ENCODE measurements at places on chromosomes 11 and 22.

GRCh38 chr11:122756417-122756816 lies 81.9 kb upstream of the CRTAM start:
- DNase-seq, result peak; percentile 56

- DNase-seq, result no peak
Measured at GRCh38 chr22:19110064-19110458, 12.2 kb downstream of the DGCR2 start.

DNA sequence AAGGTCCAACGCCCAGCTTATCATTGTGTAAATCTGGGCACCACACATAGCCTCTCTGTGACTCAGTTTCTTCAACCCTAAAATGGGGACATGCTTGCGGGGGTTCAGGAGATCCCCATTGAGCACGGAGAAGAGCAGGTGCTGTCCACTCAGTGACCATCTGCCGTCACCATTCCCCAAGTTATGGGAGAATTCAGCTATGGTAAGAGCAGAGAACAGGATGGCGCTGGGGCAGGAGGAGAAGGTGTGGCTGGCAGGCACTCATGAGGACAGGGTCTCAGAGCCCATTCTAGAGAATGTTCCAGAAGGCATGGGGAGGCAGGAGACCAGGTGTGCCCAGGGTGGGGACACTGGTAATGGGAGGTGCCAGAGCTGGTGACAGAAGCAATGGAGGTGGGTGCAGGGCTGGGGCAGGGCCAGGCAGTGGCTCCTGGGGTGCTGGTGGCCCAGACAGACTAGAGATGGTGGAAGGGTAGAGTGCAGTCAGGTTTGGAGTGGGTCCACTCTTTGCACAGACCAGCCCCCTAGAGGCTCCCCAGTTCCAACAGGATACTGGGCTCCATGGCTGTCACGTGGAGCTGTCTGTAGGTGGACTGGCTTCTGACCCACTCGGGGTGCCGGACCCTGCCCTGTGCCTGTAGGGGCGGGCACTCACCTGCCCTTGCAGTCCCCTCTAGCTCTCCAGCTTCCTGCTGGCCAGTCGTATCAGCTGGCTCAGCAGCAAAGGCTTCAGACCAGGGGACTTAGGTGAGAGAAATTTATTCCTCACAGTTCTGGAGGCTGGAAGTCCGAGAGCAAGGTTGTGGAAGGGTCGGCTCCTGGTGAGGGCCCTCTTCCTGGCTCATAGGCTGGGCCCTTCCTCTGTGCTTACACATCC lies 84.7 kb downstream of the CDKN1C start:
- no peak for DNase-seq

GRCh38 chr11:58787903-58788302 lies 56.2 kb upstream of the GLYAT start:
- DNase-seq, result no peak

DNA sequence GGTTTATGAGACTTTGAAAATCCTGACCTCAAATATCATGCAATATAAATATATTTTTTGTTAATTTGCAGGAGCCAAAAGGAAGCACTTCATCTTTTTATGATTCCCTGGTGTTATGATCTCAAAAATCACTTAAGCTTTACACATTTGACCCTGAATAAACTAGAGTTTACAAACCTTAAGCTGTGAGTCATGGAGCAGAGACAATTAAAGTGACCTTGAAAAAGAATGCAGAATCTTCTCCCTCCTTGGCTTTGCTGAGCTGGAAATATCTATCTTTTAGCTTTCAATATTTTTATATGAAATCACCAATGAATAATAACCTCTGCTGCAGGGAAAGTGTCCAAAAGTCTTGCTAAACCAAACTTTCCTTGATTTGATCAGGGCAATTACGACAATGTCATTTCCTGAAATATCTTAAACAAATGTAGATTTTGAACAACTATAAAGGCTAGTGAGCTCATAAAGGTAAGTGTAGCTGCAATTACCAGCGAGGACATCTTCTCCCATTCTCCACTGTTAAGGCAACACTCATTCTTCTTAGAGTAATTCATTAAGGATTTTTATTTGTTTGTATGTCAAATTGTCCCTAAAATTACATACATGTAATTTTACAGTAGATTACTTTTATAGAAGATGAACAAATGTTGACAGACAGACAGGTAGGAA lies 747.0 kb upstream of the LUZP2 start:
- no peak for DNase-seq

DNA sequence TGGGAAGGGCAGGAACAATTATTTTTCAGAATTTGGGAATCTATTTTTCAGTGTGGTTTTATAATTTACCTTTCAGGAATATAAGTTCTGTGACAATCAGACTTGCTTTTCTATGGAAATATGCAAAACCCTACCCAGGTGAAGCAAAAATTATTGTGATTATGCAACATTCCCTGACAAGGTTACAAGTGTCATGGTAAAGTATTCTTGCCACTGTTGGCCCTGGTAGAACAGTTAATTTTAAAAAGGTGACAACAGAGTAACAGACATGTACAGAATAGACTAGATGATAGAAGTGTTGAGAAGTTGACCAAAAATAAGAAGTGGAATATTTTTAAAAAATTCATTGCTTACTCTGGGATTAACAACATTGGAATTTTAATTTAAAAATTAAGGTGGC lies 29.2 kb downstream of the TRAF6 start:
- DNase-seq, result no peak

GRCh38 chr11:1559111-1559951 lies 12.7 kb downstream of the DUSP8 start:
- no peak for DNase-seq

DNA sequence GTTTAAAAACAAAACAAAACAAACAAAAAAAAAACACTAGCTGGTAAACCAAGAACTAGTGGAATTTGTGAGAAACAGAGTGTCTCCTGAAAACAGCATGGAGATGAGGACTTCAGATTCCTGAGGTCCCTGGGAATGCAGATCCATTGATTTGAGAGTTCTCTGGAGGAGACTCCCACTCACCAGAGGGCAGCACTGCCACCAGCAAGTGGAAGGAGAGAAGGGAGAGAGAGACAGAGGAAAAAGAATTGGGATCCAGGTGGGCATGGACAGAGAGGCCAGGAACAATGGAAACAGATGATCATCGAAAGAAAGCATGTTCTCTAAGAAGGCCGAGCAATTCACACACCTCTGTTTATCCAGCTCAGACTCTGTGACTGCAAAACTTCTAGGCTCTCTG lies 31.8 kb downstream of the ETS1 start:
- DNase-seq, result no peak

- no peak for DNase-seq
Measured at GRCh38 chr11:113160808-113161124, 153.6 kb upstream of the TTC12 start.

GRCh38 chr11:119185981-119186634 lies 833 bp downstream of the NHERF4 start:
- DNase-seq, result no peak

DNA sequence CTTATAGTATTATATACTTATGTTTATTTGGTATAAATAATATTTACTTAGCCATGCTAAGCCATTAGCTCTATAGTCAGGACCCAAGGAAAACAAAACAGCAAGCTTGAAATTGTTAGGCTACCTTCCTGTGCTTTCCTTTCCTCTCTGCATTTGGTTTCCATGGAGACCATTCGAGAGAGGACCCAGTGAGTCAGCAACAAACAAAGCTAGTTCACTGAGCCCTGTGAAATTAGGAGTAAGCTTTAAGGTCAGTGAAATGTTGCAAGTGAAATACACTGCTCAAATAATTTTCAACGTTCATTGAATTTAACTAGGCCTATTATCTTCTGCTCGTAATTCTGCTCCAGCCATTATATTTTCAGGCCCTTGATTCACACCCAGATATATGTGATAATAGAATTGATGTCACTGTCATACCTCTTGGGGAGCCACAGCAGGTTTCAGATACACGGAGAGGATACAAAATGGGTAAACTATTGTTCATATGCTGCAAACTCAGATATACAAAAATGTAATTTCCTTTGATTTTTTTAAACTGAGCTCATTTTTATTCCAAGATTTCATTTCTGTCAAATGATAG lies 9.1 kb upstream of the OR10D3 start:
- DNase-seq, result no peak

DNA sequence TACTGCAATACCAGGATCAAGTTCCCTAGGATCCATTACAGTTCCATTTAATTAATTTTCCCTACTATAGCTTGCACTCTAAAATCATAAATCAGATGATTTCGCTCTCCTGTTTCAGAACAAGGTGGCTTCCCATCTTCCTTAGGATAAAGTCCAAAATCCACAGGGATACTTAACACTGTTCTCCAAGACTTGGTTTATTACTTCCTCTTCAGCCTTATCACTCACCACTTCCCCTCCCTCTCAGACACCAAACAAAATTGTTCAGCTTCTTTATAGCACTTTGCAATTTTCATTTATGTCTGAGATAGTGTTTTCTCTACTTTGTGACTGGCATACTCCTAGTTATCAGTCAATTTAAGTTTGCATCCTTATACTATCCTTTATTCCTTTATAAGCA lies 124.6 kb downstream of the GRIA4 start:
- no peak for DNase-seq

DNA sequence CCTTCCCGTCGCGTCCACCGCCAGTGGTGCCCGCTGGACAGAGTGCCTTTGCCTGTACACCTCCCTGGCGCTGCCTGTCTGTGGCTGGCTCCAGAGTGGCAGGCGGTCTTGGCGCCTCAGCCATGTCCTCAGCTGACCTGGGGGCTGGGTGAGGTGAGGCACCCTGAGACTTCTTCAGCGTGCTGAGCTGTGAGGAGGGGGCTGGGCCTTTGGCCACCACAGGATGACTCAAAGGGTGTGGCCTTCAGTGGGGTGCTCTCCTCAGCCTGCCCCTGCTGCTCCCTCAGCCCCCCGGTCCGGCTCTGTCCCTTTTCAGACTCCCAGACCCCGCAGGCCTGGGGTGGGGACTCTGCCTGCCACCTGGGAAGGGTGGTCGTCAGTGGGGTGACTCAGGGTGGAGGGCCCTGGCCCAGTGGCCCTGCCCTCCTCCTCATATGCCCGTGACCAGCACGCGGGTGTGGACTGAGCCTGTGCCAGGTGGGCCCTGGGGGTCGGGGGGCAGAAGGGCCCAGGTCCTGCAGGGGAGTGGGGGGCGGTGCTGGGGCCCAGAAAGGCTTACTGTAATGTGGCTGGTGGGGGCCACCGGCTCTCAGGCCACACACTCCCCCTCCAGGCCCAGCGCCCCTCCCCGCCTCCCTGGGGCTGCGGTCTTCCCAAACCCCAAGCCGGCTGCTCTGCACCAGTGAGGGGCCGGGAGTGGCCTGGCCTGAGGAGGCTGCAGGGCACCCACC lies 15.9 kb downstream of the CRELD2 start:
- peak; percentile 38 for DNase-seq

Data from CD4-positive, alpha-beta T cell treated with Interleukin-4 for 4 hours (primary cell).